ENCODE measurements at places on chromosomes 7 and 10. TPM values are rescaled to one million over a fixed set of nuclear protein-coding genes. Genes with fewer than 3 reads are reported as not detected.

Gene ZNF467
- total RNA-seq, result 2.1 TPM

Gene RASA4
- total RNA-seq, result 17.2 TPM

Gene PNLIPRP1
- not detected for total RNA-seq

Gene STAG3
- 0.52 TPM for total RNA-seq

Gene PLPP4
- 0.52 TPM for total RNA-seq

Gene OPALIN
- total RNA-seq, result not detected

Data from skeletal muscle tissue (tissue), 5 donors.